ENCODE measurements at places on chromosomes 2 and 18.
A peak's percentile ranks its signal among the peaks of the same experiment; 100 is the strongest.

DNA sequence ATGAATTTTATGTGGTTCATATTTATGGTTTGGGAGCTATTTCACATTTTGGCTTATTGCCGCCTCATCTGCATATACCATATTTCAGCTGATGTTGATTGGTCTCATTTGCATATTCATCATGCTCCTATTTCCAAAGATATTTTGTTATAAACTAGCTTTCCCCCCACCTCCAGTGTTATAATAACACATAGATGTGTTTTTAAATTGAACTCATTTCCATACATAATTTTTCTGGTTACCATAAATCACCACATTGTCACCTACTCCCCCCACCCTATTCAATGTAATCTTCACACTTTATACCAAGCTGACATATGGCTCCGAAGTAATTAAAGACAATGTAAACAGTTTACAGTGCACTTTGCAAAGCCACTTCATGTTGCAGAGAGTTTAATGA is 101.2 kb downstream of the FSHR start:
- DNase-seq: no peak

- no peak for DNase-seq
These were observed 55.6 kb upstream of the TEX51 start for GRCh38 chr2:126843081-126843480.

DNA sequence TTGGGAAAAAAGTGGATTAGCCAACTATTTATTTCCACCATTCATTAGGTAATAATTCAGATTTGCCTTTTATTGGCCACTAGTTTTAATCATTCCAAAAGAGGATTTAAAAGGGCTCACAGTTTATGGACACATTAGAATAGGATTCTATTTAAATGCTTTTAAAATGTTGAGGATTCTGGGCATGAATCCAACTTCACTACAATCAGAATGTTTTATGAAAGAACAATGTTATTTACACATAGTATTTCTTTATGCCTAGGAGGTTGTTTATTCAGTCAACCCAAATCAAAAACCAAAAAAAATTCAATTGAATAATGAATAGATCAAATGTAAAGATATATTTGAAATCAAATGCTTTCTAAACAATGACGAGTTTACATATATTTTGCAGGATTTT is 232.2 kb downstream of the GULP1 start:
- DNase-seq: no peak

DNA sequence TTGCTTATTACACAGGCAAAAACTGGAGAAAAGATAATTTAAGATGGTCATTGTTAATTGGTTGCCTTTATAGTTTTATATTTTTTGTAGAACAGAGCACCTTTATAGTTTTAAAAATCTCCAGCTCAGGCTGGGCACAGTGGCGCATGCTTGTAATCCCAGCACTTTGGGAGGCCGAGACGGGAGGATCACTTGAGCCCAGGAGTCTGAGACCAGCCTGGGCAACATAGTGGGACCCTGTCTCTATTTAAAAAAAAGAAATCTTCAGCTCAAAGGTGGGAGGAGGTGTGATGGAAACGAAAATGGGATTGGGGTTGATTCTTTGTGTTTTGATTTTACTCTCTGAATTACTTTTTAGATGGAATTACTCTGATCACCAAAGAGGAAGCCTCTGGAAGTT is 85.4 kb downstream of the XRCC5 start:
- no peak for DNase-seq

DNA sequence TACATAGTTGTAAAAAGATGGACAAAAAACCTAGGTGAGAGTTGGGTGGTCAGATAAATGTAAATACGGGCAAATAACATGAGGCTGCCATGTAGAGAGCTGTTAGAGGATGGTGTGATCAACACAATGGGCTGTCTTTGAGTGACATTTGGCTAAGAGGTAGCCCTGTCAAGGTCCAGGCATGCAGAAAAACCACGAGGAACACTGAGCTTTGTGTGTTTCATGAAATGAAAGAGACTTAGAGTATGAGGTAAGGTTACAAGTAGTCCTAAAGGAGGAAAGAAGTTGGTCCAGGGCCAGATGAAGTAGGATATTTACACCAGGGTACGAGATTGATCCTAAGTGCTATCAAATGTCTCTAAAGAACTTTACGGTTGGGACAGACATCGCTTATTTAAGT is 160.9 kb downstream of the RDH14 start:
- no peak for DNase-seq

DNA sequence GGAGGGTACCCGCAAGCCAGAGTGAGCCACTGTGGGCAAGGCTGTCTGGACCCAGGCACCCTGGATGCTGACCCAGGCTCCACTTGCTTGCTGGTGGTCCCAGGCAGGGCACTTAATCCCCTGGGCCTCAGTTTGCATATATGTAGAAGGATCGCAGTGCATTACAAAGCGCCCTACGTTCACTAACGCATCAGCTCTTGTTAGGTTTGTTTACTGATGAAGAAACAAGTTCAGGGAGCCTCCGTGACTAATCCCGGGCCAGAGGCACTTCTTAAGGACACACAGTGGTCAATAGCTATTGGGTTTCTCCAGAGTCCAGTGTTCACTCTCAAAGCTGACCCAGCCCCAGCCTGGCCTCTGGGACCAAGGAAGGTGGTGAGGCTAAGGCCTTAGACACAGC is 70.2 kb downstream of the LBH start:
- DNase-seq: no peak

GRCh38 chr2:137838255-137839092 is 125.8 kb upstream of the HNMT start:
- no peak for DNase-seq

GRCh38 chr18:6719910-6720683 is 9.4 kb upstream of the ARHGAP28 start:
- DNase-seq: no peak

- DNase-seq: no peak
These were observed 190.9 kb downstream of the EIPR1 start for GRCh38 chr2:3186766-3187165.

- DNase-seq: no peak
These were observed 145.6 kb downstream of the AGAP1 start for GRCh38 chr2:235639428-235639773.

GRCh38 chr2:133090358-133090757 is 420.4 kb upstream of the LYPD1 start:
- DNase-seq: no peak

DNA sequence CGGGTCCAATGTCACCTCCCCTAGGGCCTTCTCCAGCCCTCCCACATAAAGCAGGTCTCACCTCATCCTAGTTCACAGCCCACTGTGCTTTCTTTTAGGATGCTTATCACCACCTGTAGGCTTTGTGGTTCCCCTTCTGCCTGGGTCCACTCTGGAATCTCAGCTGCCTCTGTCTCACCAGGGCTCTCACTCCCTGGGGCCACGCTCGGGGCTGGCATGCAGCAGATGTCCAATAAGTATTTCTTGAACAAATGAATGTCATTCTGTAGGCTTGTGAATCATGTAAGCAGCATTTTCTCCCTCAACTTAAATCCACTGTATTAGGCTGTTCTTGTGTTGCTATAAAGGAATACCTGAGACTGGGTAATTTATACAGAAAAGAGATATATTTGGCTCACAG is 4.3 kb upstream of the SH3BP4 start:
- DNase-seq: no peak

- DNase-seq: no peak
These were observed 34.8 kb upstream of the ODC1 start for GRCh38 chr2:10482913-10483312.

DNA sequence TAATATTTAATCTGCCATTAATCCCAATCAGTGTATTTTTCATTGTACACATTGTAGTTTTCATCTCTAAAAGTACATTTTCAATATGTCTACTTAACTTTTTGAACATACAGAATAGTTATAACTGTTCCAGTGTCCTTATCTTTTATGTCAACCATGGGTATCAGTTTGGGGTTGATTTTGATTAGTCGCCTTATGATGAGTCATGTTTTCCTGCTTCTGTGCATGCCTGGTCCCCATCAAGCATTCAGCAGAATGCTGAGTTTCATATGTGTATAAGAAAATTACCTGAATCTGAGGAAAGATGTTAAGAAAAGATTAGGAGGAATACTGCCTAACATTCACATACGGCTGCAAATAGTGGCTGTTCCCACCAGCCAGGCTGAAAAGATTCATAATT is 17.7 kb downstream of the SPDYA start:
- no peak for DNase-seq

- no peak for DNase-seq
These were observed 1.2 kb upstream of the UGT1A7 start for GRCh38 chr2:233680361-233681045.

DNA sequence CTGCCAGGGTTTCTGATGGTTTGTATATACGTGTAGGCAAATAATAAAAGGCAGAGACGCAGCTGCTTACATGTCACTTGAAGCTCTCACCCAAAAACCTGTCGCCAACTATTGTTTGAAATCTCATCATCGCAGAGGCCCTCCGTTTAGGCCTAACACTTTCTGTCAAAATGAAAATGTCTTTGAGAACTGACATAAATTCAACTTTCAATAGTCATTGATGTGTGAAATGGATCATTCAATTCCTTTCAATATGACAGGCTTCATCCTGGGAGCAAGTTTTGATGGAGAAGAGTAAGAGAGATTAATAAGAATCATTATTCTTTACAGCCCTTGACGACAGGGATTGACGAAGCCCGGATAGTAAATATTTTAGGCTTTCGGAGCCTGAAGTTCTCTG is 2.7 kb downstream of the ACTG2 start:
- DNase-seq: no peak

DNA sequence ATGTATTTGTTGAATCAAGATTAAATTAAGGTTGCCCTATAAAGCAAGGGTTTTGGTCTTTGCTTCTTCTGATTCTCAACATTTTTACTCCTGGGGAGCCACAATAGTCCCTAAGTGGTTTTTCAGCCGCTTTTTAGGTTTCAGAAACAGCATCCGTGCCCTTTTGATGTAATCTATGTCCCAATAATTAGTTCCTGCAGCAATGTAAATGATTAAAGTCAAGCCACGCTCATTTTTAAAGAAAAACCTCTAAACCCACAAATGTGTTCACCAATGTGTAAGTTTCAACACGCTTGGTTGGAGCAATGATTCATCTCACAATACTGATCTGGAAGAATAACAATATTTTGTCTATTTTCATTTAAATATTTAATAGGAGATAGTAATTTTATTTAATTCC is 5.6 kb downstream of the ARL4C start:
- DNase-seq: no peak

DNA sequence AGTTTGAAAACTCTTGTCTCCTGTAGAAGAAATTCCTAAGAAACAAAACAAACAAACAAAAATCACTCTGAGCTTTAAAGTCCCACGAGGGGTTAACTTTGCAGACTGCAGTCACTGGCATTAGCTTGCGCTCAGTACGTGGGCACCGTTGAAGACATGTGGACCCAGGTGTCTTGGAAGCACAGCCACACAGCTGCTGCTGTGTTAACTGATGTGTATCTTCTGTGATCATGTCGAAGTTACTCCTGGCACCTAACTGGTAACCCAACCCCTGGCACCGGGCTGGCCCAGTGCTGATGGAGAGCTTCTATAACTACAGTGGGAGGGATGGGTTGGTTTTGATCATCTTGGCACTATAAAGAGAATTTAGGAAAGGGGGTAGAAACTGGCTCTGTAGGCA is 51.6 kb upstream of the FHL2 start:
- no peak for DNase-seq

DNA sequence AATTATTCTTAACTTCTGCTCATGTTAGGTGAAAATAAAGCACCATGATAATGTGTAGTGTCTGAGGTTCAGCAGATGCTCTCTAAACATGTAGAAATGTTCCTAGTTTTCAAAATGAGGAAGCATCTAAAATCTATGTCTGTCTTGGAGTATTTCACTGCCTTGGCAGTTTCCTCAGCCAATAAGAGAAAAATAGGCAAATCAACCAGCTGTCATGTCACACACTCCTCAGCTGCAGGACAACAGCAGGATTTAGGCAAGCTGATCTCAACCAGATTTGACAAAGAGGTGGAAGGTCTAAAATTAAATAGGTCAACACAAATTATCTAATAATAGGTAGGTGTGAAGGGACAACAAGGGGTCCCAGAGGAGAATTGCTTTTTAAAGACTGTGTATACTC is 164.1 kb upstream of the BOD1L2 start:
- no peak for DNase-seq

DNA sequence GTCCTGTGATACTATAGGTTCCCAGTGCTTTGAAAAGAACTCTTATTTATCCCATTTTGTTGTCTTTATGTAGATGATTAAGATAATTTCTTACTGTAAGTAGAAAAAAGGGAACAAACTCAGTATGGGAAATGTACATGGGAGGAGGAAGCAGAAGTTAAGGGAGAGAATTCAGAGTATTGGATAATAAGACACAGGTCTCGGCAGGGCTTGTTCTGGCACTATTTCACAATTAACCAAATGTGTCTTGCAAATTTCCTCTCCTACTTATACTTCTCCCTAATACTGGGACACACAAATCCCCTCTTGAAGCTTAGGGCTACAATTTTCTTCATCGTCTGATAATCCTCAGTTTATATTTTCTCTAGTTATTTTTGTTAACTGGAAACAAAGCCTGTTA is 744.0 kb downstream of the ADCYAP1 start:
- DNase-seq: no peak

DNA sequence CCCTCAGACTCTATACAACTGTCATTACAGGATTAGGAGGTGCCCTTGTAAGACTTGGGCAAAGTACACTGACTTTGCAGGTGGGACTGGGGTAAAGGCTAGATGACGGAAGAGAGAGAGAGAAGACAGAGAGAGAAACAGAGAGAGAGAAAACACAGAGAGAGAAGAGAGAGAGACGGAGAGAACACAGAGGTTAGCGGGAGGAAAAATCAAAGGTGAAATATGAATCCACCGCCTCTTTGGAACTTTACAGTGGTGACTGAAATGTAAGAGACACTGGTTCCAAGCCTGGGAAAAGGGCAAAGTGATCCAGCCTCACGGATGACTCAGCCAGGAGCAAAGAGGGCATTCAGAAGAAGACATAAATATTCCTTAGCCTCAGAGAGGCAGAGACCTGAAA is 25.1 kb upstream of the CAB39 start:
- no peak for DNase-seq

DNA sequence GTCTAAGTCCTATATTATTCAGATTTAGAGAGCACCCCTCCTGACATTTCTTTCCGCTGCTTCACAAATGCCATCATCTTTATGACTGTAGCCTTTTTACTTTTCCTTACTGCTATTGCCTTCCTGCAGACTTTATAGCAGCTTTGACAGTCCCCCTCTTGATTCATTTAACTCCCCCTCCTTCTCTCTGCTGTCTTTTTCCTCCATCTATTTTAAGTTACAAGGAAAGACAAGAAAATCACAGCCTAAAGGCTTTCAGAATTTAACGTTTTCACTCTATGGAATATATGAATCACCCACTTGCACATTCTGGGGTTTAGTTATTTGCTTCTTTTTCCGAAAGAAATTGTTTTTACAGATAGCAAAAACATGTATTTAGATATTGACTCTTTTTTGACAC is 183.4 kb upstream of the SETBP1 start:
- DNase-seq: no peak

GRCh38 chr2:191215666-191216065 is 29.5 kb upstream of the MYO1B start:
- no peak for DNase-seq

GRCh38 chr18:76958692-76959341 is 136.5 kb downstream of the ZNF236 start:
- DNase-seq: no peak

- DNase-seq: peak; percentile 54
These were observed 246.0 kb downstream of the LDLRAD4 start for GRCh38 chr18:13464432-13465123.

- DNase-seq: no peak
These were observed 70.9 kb downstream of the AFF3 start for GRCh38 chr2:100071335-100072043.

GRCh38 chr2:176704282-176704858 is 435.1 kb downstream of the MTX2 start:
- DNase-seq: no peak
